ENCODE measurements at places on chromosomes 5 and 9.

DNA sequence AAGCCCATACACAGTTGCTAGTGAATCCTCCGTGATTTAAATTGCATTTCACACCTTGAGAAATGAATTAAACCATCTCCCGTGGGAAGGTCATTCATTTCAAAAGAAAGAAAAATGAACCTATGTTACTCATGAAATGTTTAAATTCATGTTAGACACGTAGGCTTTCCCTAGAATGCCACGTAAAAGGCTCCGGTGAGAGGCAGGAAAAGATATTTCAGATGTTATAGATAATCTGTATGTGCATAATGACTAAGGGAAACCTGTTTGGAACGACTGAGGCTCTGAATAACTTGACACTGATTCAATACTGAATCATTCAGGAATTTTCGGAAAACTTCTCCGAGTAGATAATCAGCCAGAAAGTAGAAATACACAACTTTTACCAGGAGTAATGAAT, 134.3 kb upstream of the ICE1 start:
- no peak for DNase-seq

GRCh38 chr5:149632311-149633251, 51.3 kb downstream of the ARHGEF37 start:
- no peak for DNase-seq

DNA sequence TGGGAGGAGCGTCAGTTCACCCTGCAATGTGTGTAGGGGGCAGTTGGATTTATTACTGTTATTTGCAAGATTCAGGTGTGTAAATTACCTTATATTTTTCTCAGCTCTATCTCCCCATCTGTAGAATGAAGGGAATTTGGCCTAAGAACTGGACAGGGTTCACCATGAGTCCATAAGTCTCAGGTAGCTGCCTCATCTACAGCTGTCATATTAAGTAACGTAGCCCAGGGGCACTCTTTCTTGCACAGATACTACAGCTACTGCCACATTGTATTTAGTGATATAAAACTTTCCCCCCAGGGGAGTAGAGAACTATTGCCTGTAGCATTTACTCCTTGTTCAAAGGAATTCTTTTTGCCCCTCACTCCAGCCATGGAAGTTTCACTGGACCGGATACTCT, 301.4 kb upstream of the ZNF608 start:
- DNase-seq = no peak

DNA sequence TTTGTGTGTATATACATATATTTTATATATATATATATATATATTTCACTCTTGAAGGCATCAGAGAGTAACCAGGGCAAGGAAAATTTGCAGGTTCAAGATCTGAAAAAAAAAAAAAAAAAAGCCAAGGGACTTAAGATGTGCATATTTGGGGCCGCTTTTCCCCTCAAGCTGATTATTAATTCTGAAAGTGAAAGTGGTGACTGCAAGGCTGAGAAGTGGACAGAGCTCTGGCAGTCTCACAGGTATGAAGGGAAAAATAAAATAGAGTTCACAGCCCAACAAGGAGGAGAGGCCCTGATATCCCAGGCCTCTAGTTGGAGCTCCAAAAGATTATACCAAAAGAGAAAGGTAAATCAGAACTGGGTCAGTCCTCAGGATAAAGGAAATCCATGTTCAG, 234.4 kb upstream of the GAS1 start:
- no peak for DNase-seq

- DNase-seq = no peak
Observed at GRCh38 chr5:66306844-66307315, 162.8 kb downstream of the SREK1 start.

Data from NCI-H774 (cell line).